ENCODE measurements at places on chromosomes 6 and 20. TPM values are rescaled to one million over a fixed set of nuclear protein-coding genes. Genes with fewer than 3 reads are reported as not detected.

DNA sequence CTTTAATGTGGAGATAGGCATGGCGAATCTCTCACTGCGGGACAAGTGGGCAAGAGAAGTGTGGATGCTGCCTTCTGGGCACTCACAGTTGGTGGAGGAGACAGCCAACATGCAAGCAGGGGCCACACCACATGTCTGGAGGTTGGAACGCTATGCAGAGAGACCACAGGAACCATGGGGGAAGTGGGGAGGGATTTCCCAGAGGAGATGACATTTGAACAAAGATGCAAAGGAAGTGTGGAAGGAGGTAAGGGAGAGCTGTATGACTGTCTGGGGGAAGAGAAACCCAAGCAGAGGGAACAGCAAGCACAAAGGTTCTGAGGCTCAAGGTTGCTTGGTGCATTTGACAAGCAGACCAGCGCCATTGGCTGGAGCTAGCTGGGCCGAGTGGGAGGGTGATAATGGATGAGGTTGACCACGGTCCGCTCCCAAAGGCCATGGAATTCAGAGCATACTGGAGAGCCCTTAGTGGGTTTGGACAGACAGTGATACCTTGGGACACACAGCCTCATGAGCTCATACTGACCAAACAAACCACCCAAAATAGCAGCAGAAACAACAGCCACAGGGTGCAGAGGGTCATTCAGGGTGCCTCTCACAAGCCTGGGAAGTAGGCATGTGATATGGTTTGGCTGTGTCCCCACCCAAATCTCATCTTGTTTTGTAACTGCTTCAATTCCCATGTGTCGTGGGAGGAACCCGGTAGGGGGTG is 7.6 kb upstream of the FAM110A start:
- peaks cover 21% of the 10 kb centered on the region for H3K4me1 ChIP-seq
- H3K27ac ChIP-seq = no peak overlapping the region
- no peaks in the 10 kb centered on the region for H3K36me3 ChIP-seq
- no peak for DNase-seq

- no peak overlapping the region for H3K4me3 ChIP-seq
- no peak overlapping the region for H3K27ac ChIP-seq
- H3K36me3 ChIP-seq = peaks cover 2% of the 10 kb centered on the region
- DNase-seq = no peak
- peaks cover 12% of the 10 kb centered on the region for H3K4me1 ChIP-seq
- no peaks in the 10 kb centered on the region for H3K27me3 ChIP-seq
Measured at GRCh38 chr6:12148841-12149240, 136.7 kb downstream of the HIVEP1 start.

DNA sequence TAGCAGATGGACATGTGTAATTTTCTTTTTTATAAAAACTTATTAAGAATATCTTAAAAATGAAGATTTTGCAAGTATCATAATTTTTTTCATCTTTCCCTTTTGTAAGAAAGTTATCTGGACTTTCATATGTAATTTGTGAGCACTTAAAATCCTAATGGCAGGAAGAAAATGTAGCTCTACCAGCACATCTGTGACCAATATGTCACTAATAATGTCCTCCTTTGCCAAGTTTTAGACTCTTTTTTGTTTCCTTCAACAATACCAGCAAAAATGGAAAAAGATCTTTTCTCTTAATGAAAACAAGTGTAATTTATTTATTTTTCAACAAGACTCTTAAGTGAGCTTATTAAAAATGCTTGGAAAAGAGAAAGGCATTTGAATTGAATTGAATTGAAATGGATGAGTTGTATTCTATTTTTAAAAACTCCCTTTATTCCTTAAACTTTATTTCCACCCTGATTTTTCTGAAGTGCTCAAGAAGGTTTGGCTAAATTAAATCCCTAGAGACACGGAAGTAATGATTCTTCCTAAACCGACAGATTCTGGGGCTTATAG is 110.7 kb downstream of the KIF6 start:
- H3K4me1 ChIP-seq = no peaks in the 10 kb centered on the region
- no peaks in the 10 kb centered on the region for H3K27me3 ChIP-seq
- H3K36me3 ChIP-seq = no peaks in the 10 kb centered on the region
- no peak overlapping the region for H3K4me3 ChIP-seq
- no peak for DNase-seq

- peaks cover 9% of the 10 kb centered on the region for H3K27me3 ChIP-seq
- H3K4me1 ChIP-seq = no peaks in the 10 kb centered on the region
- no peaks in the 10 kb centered on the region for H3K36me3 ChIP-seq
- H3K4me3 ChIP-seq = no peak overlapping the region
Measured at GRCh38 chr20:60122671-60123070, 164.4 kb downstream of the CDH26 start.

Gene CST2
- not detected for total RNA-seq

Gene MCHR2
- total RNA-seq = not detected

Gene DNPH1
- total RNA-seq = 42.5 TPM

All from activated CD4-positive, alpha-beta memory T cell treated with anti-CD3 and anti-CD28 coated beads, Interleukin-2, amount 10 ng/mL, durations not matched to agents 7 days and 5 days (primary cell).